ENCODE measurements at places on chromosomes 4 and X. TPM values are rescaled to one million over a fixed set of nuclear protein-coding genes. Genes with fewer than 3 reads are reported as not detected.

- H3K27ac ChIP-seq: no peak overlapping the region
- H3K27me3 ChIP-seq: no peaks in the 10 kb centered on the region
- H3K36me3 ChIP-seq: no peaks in the 10 kb centered on the region
- no peaks in the 10 kb centered on the region for H3K4me1 ChIP-seq
- no peak overlapping the region for H3K4me3 ChIP-seq
- DNase-seq: no peak
Observed at GRCh38 chrX:125895518-125895917, 270.6 kb downstream of the DCAF12L2 start.

Gene PAGE2B
- not detected for polyA plus RNA-seq

DNA sequence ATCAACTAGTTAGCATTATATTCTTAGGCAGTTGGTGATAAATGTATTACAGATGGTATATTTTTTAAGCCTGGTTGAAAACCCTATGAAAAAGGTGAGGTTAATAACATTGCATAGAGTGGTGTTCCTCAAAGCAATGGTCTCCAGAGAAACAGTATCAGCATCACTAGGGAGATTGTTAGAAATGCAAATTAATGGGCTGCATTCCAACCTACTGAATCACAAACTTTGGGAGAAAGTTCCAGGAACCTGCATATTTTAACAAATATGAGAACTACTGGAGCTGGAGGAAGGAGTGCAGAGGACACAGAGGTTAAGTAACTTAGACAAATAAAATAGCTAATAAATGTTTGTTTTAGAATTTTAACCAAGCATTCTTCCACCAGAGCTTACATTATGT is 166.9 kb upstream of the PCDH10 start:
- H3K4me1 ChIP-seq: no peaks in the 10 kb centered on the region
- H3K27ac ChIP-seq: no peak overlapping the region
- DNase-seq: no peak
- H3K36me3 ChIP-seq: no peaks in the 10 kb centered on the region
- H3K4me3 ChIP-seq: no peak overlapping the region

Gene ASB9
- polyA plus RNA-seq: 1.6 TPM

Gene IL15
- 9.5 TPM for polyA plus RNA-seq

DNA sequence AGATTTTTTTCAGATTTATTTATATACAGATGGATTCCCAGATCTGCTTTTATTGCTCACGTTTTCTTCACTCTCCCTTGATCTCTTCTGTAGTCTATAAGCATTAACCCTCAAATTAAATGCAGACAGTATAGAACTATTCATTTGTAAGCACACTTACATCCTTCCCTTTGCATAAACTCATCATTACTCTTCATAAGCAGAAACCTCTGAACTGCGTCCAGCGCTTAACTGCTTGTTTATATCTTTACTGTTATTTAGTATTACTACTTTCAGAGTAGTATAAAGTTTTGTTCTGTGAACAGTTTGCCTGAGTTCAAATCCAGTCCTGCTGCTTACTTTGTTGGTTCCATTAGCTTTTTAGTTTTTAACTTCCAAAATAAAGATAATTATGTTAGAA is 132.9 kb downstream of the STIM2 start:
- H3K4me3 ChIP-seq: peak overlapping the region; percentile 34
- H3K4me1 ChIP-seq: peaks cover 21% of the 10 kb centered on the region
- DNase-seq: no peak
- no peaks in the 10 kb centered on the region for H3K27me3 ChIP-seq
- peak overlapping the region; percentile 89 for H3K27ac ChIP-seq

- no peaks in the 10 kb centered on the region for H3K27me3 ChIP-seq
- H3K27ac ChIP-seq: no peak overlapping the region
- H3K4me3 ChIP-seq: no peak overlapping the region
- H3K36me3 ChIP-seq: no peaks in the 10 kb centered on the region
Observed at GRCh38 chr4:79904331-79904730, 168.7 kb downstream of the ANTXR2 start.

DNA sequence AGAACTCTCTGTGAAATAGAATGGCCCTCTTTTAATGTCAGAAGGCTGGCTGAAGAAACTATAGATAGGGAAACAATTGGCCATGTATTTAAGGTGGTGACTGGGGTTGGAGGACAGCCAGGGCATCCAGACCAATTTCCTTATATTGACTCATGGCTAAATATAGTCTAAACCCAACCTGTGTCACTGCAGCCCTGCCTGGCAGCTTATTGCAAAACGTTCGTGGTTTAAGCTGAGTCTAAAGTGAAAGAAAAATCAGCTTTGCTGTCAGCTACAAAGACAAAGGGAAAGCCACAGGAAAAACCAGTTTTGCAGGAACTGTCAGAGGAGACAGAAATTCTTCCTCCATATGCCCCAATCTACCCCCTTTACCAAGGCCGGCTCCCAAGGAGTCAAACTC is 902.8 kb upstream of the NDST4 start:
- DNase-seq: no peak
- no peaks in the 10 kb centered on the region for H3K4me1 ChIP-seq
- H3K27ac ChIP-seq: no peak overlapping the region

DNA sequence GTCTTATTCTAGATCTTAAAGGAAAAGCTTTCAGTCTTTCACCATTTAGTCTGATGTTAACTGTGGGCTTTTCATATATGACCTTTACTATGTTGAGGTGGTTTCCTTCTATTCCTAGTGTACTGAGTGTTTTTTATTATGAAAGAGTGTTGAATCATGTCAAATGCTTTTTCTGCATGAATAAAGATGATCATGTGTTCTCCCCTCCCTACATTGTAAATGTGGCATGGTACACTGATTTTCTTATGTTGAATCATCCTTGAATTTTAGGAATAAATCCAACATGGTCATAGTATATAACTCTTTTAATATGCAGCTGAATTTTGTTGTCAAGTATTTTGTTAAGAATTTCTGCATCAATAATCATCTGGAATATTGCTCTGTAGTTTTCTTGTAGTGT is 4.3 kb downstream of the CLGN start:
- no peak for DNase-seq
- no peak overlapping the region for H3K27ac ChIP-seq
- no peaks in the 10 kb centered on the region for H3K36me3 ChIP-seq
- no peak overlapping the region for H3K4me3 ChIP-seq
